ENCODE measurements at places on chromosomes 1 and 21.

DNA sequence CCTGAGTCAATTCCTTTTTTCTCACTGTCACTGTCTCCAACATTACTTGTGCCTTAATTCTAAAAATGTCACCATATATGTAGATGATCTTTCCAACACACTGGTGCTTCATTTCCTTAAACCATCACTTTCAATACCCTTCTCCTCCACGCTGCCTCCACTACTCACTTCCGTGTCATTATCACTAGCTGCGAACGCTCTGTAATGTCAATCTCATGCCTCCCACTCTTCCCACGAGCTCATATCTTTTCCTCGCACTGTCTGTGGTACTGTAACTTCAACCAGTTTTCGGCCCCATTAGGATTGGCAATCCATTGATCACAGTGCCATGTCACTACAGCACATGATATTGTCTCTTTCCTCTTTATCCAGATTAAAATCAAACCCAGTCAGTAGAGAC is 61.6 kb downstream of the PLD5 start:
- H3K4me3 ChIP-seq: no peak overlapping the region
- no peaks in the 10 kb centered on the region for H3K36me3 ChIP-seq
- no peak for DNase-seq
- H3K4me1 ChIP-seq: no peaks in the 10 kb centered on the region

DNA sequence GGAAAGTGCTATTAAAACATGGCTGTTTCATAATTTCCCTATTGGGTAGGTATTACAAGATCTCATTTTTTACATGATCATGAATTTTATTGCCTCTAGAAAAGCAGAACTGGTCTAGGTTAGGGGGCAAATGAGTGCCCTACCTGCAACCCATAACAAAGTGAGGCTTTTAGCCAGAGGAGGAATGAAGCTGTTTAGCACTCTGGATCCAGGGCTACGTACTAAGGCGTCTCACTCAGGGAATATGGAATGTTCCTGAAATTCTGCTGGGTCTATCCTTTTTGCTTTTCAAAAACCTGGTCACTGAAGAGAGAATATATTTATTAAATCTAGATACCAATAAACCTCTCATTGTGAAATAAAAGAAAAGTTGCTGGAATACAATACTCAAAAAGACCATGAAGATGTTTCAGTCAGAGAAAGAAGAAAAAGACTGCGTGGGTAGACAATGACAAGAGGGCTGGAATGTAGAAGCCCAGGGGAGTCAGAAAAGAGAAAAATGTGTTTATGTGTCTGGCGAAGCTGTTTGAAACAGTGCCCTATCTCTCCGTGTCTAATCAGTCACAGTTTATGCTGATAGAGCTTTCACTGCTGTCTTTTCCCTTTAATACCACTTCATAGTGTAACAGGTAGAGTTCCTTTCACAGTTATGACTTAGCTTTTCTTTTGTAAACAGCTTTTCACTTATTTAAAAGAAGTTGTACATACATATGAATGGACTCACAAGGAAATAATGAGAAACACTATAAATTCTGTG is 25.0 kb upstream of the SYDE2 start:
- no peak for DNase-seq
- H3K36me3 ChIP-seq: no peaks in the 10 kb centered on the region
- H3K27ac ChIP-seq: no peak overlapping the region
- peaks cover 4% of the 10 kb centered on the region for H3K4me1 ChIP-seq

- peaks cover 61% of the 10 kb centered on the region for H3K4me1 ChIP-seq
- H3K27ac ChIP-seq: peak overlapping the region; percentile 97
- H3K27me3 ChIP-seq: no peaks in the 10 kb centered on the region
- H3K4me3 ChIP-seq: peak overlapping the region; percentile 68
Measured at GRCh38 chr1:23555986-23556634, 3.2 kb downstream of the ID3 start.

- H3K4me3 ChIP-seq: no peak overlapping the region
- peaks cover 22% of the 10 kb centered on the region for H3K4me1 ChIP-seq
- no peaks in the 10 kb centered on the region for H3K36me3 ChIP-seq
Measured at GRCh38 chr1:200037904-200038303, 10.4 kb downstream of the NR5A2 start.

DNA sequence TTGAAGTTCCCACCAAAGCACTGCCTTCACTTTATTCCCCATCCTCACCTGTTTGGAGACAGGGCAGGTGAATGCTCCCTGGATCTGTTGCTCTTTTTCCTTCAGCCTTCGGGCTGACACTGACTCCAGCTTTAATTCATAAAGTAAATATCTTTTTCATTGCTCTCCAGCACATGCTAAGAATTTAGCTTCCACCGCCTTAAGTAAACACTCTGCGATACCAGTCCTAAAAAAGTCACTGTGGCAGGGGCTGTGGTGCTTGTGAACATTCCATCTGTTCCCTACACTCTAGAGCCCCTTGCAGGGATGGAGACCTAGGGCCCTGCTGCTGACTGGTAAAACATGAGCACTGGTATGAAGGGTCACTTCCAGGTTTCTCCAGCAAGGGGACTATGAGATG is 896 bp upstream of the PLA2G2A start:
- no peak for DNase-seq
- no peaks in the 10 kb centered on the region for H3K36me3 ChIP-seq

DNA sequence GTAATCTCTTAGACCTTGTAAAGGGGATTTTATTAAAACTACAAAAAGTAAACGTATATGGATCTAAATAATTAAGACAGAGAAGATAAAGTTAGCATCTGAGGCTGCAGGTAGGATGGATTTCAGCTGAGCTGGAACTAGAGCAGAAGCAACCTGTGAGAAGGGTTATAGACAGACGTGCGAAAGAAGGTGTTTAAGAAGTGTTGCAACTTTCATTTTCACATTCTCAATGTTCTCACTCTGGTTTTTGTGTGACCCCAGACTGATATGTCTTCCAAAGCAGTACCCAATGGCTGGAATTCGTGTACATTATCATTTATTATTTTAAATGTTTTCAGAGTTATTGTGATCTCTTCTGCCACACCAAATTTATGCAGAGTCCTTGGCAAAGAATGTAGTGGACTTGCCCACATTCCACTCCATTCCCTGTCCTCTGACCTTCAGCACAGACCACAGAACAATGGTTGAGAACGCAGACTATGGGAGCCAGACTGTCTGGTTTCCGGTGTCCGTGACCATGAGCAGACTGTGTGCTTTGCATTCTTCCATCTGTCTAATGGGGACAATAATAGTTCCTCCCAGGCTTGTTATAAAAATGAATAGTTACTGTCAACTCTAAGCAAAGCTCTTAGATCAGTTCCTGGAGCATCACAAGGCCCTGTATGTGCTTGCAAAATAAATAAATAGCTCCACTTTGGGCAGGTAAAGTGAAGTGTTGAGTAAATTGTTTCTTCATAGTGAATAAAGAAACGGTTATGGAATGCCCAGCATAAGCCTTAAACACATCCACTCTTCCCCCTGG is 140.6 kb upstream of the SAMSN1 start:
- DNase-seq: no peak
- H3K4me1 ChIP-seq: no peaks in the 10 kb centered on the region
- H3K36me3 ChIP-seq: no peaks in the 10 kb centered on the region
- H3K27me3 ChIP-seq: no peaks in the 10 kb centered on the region
- no peak overlapping the region for H3K27ac ChIP-seq

DNA sequence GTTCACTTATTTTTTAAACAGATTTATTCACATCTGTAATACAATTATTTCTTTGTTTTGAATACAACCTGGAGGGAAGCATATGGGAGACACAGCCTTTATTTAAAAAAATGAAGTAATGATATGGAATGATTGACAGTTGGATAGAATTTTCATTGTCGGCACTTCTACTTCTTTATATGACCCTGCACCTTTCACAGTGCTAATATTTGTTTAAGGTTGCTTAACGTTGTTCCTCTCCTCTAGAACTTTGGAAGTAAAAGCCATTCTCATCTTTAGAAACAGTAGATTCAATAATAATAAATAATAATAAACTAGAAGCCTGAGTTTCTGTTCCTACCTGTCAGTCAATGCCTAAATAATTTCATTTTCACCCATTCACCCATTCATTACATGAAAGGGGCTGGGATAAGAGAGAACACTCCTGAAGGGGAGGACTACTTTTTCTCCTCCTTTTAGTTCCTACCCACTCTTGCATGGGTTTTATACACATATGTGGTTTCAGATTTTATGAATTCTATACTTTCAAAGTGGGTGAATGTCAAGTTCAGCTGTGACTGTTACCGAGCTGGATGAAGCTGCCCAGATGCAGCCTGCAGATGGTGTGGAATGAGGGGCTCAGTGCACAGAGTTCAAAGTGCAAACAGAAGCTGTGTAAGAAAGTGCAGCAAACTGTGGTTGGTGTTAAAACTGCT is 9.4 kb downstream of the RUNX1 start:
- H3K27me3 ChIP-seq: no peaks in the 10 kb centered on the region
- DNase-seq: no peak
- no peak overlapping the region for H3K27ac ChIP-seq
- no peak overlapping the region for H3K4me3 ChIP-seq
- H3K4me1 ChIP-seq: peaks cover 7% of the 10 kb centered on the region

DNA sequence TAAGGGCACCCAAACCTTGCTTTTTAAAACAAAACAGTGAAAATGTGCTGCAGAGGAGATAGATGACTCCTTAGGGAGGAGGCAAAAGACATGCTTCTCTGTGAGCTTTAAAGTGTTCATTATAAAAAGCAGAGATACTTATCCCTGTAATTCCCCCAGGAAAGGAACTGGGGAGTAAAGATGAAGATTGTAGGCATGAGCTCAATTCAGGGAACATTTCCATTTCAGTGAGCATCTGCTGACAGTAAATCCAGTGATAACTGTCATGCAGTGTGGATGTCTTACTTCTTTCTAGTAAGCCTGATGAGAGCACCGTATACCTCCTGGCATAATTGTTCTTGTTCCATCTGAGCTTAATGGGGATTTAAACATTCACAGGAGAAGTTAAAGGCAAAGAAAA is 1296.5 kb downstream of the MRPL39 start:
- H3K27me3 ChIP-seq: no peaks in the 10 kb centered on the region
- no peaks in the 10 kb centered on the region for H3K4me1 ChIP-seq
- H3K27ac ChIP-seq: no peak overlapping the region
- H3K36me3 ChIP-seq: no peaks in the 10 kb centered on the region

DNA sequence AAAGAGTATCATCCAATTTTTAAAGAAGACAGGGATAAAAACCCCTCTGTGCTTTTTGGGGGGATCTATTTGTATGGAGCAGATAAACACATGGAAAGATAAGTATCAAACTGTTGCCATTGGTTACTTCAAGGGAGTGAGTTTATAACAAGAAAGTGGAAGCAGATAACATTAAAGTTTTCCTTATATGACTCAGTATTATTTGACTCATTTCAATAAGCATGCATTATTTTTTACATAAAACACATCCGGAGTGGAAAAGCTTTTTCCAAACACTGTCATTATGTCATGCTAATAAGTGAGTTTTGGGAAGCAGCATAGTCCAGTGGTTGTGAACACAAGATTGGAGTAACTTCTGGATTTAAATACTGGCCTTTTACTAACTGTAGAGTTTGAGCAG is 452.2 kb downstream of the LTN1 start:
- no peak overlapping the region for H3K27ac ChIP-seq
- no peaks in the 10 kb centered on the region for H3K27me3 ChIP-seq
- H3K36me3 ChIP-seq: no peaks in the 10 kb centered on the region
- H3K4me1 ChIP-seq: peaks cover 21% of the 10 kb centered on the region
- no peak overlapping the region for H3K4me3 ChIP-seq

GRCh38 chr1:190957565-190957964 is 479.9 kb upstream of the BRINP3 start:
- no peak overlapping the region for H3K27ac ChIP-seq
- H3K36me3 ChIP-seq: no peaks in the 10 kb centered on the region
- H3K4me3 ChIP-seq: no peak overlapping the region
- no peaks in the 10 kb centered on the region for H3K27me3 ChIP-seq

DNA sequence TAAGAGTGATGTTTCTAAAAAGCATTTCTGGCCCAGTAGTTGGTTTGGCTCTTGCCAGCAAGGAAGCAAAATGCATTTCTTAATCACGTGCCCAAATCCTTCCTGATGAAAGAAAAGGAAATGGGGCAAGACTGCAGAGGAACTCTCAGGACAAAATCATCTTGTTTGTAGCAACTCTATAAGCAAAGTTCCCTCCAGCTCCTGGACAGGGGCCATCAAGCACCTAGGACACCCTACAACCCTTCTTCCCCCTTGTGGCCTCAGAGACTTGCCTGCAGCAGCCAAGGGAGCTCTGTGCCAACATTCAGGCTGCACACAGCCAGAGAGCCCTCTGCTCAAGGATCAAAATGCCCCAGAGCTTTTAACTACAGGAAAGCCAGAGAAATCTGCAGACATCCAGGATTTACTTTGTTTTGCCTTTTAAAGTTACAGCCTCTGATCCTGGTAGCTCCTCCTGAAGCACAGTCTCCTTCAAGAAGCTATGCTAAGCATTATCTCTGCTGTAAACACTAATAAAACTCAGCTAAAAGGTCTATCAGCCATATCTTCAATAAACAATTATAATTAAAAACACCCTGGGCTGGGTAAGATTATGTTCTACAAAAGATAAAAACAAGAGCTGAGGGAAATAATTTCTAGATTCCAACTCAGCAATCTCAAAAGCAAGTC is 105.0 kb downstream of the KIAA0319L start:
- no peaks in the 10 kb centered on the region for H3K27me3 ChIP-seq
- no peak for DNase-seq
- peaks cover 52% of the 10 kb centered on the region for H3K36me3 ChIP-seq
- H3K27ac ChIP-seq: no peak overlapping the region
- peaks cover 20% of the 10 kb centered on the region for H3K4me1 ChIP-seq

DNA sequence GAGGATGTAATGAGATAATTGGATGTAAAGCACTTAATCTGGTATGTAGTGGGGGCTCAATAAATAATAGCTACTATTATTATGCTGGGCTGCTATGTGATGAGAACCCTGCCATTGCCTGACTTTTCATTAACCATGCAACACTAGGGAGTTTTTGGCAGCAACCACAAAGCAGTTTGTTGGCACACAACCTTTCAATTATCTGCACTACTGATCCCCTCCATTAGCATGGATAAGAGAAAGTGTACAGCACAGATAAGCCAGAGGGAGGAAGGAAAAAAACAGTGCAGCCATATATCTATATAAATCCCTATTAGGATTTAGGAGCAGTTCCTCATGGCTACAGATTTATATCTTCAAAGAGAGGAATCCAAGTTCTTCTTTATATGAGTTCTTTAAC is 498.5 kb downstream of the NUF2 start:
- H3K4me1 ChIP-seq: no peaks in the 10 kb centered on the region
- no peak overlapping the region for H3K27ac ChIP-seq
- no peaks in the 10 kb centered on the region for H3K27me3 ChIP-seq
- H3K4me3 ChIP-seq: no peak overlapping the region

All from SJSA1 (cell line).